ENCODE measurements at places on chromosomes 3 and 15.

DNA sequence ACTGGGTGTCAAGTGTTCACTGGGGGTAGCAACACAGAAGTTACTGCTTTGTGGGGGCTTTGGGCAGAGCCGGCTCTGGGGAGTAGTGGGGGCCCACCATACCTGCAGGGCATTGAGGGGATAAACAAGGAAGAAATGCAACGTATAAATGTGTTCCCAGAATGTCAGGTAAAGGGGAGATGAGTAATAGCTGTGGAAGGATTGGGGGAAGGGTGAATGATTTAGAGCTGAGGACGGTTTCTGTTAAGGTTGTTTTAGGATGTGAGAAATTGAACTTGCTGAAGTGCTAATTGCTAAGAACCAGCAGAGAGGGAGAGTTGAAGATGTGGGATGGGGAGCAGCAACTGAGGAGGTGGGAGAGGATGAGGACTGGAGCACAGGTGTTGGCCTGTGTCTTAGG is 10.7 kb downstream of the SCG5 start:
- no peak for DNase-seq

DNA sequence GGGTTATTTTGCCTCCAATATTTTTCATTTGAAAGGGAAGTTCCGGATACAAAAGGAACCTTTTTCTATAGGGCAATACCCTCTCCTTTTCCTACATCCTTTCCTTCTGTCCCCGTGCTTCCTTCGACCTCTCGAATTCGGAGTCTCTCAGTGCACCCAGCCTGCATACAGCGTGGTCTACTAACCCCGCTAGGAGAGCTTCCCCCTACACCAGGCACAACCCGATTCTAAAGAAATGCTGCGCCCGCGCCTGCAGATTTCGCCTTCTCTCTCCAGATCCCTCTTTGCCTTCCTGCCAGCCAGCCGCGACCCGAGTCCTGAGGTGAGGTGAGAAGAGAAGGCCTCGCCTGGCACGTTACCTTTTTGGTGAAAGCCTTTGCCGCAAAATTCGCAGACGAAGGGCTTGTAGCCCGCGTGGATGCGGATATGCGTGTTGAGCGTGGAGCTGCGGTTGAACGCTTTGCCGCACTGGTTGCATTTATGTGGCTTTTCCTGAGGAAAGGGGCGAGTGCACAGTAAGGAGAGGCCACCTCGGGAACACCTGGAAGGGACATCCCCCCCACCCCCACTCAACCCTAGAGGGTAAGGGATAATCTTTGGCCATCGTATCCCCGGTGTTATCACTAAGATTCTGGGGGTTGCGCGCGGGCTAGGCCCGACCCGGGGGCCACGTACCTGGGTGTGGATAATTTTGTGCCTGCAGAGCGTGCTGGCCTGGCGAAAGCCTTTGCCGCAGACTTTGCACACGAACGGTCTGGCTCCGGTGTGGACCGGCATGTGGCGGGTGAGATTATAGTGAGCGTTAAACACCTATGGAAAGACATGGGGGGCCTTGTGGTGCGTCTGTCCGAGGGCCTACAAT is 2.3 kb downstream of the FEZF2 start:
- DNase-seq: no peak

- DNase-seq: no peak
Measured at GRCh38 chr15:88740356-88740755, 62.9 kb upstream of the ACAN start.

DNA sequence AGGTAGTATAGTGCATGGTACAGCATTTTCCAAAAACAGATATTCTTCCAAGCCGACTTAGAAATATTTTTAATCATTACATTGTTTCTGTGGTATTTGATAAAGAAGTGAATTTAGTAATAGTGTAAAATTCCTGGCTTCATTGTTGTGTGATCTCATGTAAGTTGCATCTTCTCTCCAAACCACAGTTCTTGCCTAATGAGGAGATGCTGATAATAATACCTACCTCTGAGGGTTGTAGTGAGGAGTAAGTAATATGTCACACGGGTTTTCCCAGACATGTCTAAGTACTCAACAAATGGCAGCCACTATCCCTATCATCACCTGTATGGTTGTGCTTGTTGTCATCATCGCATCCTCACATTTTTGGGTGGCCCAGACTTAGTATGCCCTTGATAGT is 167.3 kb downstream of the SLCO3A1 start:
- no peak for DNase-seq

DNA sequence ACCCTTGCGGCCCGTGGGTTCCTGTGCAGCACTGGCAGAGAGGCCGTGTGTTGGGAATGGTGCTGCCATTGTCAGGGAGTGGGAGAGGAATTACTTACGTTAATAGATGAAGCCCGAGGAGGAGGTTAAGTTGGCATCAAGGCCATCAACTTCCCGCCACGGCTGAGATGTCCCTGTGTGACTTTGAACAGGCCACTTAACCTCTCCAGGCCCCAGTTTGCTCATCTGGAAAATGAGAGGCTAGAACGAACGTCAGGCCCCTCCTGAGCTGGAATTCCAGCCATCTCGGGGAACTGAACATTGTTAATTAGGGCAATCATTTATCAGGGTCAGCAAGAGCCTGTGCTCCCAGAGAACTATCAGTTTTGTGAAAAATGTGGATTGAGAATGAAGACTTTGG is 91.4 kb upstream of the MYZAP start:
- no peak for DNase-seq

DNA sequence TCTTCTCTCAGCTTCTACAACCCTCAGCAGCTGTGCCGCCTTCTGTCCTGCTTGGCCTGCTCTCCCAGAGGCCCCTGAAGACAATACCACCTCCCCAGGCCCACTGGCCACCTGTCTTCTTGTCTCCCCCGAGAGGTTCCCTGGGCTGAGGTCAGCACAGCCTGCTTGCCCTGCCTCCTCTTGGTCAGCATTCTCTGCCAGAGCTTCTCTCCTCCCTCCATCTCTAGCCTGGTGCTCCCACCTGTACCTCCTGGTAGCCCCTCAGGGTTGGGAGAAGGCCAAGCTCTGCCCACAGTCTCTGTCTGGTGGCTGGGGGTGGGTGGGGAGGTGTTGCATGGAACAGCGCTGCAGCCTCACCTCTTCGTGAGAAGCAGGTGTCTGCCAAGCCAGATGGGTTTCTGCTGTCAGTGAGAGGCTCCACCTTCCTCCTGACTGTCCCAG is 5.6 kb upstream of the ISLR start:
- no peak for DNase-seq

- peak; percentile 43 for DNase-seq
Measured at GRCh38 chr15:44066211-44066827, 128.8 kb downstream of the FRMD5 start.

DNA sequence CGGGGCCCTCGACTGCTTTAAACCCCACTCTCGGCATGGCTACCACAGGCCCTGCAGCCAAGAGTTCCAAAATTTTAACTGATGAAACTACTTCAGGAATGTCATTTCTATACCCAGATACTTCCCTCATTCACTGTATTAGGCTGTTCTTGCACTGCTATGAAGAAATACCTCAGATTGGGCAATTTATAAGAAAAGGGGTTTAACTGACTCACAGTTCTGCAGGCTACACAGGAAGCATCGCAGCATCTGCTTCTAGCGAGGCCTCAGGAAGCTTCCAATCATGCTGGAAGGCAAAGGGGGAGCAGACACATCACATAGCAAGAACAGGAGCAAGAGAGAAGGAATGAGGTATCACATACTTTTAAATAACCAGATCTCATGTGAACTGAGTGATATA is 21.6 kb upstream of the ALCAM start:
- no peak for DNase-seq

GRCh38 chr15:36914466-36914865 is 185.9 kb downstream of the MEIS2 start:
- no peak for DNase-seq

GRCh38 chr3:172129850-172130716 is 90.7 kb downstream of the FNDC3B start:
- no peak for DNase-seq

DNA sequence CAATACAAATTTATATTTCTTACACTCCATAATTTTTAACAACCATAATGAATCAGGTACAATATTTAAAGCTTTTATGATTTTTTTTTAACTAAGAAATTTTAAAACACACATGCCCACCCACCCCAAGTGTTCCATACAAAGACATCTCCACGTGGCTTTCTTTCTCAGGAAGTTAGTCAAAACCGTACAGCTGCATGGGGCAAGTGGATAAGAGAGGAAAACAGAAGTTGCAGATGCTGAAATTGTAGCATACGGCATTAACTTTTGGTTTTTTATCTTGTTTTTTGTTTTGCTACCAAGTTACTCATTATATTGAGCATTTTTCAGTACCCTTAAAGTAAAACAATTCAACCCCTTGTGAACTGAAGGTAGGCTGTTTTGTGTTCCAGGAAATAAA is 14.8 kb downstream of the GNB4 start:
- DNase-seq: no peak

GRCh38 chr3:48268936-48269561 is 28.1 kb downstream of the ZNF589 start:
- no peak for DNase-seq

GRCh38 chr3:34374521-34374920 is 576.1 kb downstream of the PDCD6IP start:
- DNase-seq: no peak

DNA sequence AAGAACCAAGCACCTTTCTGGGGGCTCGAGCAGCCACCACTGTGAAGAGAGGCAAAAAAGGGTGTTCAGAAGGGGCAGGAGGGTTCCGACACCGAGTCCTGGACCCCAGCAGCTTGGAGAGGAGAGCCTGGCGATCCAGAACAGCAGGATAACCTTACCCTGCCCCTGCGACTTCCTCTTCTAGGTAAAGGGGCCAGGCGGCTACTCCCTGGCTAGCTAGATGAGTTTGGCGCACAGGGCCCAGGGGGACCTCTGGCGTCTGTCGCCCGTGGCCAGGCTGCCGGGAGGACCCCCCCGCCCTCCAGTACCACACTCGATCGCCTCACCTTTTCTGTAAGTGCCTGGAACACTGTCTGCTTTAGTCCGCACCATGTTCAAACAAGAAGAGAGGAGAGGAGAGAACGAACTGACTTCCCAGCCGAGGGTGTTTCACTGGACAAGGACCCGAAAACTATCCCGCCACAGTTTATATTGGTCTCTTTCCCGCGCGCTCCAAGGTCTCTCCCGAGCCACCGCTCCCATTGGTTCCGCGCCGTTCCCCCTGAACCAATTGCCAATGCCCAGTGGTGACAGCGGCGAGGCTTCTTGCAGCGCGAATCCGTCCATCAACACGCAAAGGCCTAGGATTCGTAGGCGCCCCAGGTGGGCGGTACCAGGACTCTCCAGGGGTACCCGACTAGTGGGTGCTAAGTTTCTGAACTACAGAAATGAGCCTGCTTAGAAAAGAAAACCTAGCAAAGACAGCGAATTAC is at the start of gene PCLAF:
Gene PCLAF (minus strand): TSS at position 442 of the 752 bp plus-strand sequence. CDS start 70 bp downstream, at position 372.
- DNase-seq: peak; percentile 90

DNA sequence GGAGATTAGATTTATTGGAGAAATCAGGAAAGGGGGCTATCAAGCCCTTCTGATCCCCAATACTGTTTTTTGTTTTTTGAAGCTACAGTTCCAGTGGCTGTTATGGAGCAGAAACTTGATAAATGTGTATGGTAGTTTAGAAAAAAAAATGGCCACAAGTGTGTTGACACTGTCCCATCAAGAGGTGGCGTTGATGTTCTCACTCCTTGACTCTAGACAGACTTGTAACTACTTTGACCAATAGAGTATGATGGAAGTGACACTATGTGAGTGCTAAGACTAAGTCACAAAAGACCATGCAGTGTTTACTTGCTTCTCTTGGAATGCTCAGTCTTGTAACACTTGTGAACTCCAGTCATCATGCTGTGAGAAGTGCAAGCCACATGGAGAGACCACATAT is 356.7 kb downstream of the PDCD6IP start:
- no peak for DNase-seq
